NCI-H1930 (cell line): ENCODE measurements at places on chromosomes 1 and 21.
A peak's percentile ranks its signal among the peaks of the same experiment; 100 is the strongest.

DNA sequence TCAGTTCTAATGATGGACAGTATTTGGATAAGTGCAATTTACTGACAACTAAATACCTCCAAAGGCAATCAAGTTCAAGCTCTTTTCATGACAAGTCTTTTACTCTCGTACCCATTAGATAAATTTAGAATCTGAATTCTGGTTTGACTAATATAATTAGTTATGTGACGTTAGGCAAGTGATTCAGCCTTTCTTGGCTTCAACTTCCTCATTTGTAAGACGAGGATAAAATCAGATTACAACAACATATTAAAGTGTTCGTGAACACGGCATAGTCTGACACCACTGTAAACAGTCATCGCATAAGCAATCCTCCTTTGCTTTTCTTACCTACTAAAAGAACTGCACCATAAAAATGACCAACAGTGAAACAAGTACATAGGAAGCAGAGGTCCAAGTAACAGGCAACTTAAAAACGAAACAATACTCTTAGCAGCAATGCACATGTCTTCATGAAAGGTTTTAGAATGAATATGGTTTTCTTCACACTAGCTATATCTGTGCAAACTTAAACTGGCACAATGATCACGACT, 25.7 kb downstream of the COA6 start:
- DNase-seq: no peak

- DNase-seq: no peak
These were observed 2.3 kb downstream of the OVAAL start for GRCh38 chr1:180560868-180561600.

DNA sequence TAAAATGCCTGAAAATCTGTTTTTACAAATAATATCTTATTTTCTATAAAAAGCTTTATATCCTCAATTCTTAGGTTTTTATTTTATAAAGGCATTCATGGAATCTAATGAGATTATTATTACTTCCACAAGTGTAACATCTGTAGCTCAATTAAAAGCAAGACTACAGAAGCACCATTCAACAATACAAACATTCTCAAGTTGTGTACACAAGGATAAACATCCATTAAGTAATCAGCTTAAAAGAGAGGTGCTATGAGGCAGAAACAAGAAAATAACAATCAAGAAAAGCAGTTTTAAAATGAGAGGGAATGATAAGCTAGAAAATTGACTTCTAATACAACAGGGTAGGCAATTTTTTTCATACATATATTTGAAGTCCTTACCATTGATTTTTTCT, 326.1 kb downstream of the MRPL39 start:
- DNase-seq: peak; percentile 26

DNA sequence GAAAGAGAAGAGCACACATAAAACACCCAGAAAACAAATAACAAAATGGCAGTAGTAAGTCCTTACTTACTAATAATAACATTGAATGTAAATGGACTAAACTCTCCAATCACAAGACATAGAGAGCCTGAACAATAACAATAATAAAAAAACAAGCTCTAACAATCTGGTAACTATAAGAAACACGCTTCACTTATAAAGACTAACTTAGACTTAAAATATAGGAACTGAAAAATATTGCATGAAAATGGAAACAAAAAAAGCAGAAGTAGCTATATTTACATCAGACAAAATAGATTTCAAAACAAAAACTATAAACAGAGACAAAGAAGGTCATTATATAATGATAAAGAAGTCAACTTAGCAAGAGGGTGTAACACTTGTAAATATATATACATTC, 83.1 kb upstream of the LYPLAL1 start:
- DNase-seq: no peak

- peak; percentile 65 for DNase-seq
These were observed 648 bp downstream of the S100PBP start for GRCh38 chr1:32817815-32818786.

GRCh38 chr1:67802565-67802964, 30.7 kb downstream of the GNG12 start:
- DNase-seq: no peak
